ENCODE measurements at places on chromosomes 6 and 20.

DNA sequence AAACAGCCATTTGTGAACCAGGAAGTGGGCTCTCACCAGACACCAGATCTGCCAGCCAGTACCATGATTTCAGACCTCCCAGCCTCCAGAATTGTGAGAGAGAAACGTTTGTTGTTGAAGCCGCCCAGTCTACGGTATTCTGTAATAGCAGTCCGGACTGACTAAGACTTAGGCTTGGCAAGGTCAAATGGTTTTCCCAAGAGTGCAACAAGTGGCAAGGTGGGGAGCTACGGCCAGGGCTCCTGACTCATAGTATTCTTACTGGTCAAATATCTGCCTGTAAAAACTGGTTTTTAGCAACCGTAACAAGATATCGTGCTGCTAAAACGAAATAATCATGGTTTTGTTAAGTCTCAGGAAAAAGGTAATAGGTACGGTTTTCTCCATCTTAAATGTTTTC is 37.8 kb downstream of the MCUR1 start:
- no peak for DNase-seq

- DNase-seq: no peak
Measured at GRCh38 chr6:7604506-7604905, 14.5 kb downstream of the SNRNP48 start.

- no peak for DNase-seq
Measured at GRCh38 chr20:4708036-4708435, 13.7 kb upstream of the PRND start.

DNA sequence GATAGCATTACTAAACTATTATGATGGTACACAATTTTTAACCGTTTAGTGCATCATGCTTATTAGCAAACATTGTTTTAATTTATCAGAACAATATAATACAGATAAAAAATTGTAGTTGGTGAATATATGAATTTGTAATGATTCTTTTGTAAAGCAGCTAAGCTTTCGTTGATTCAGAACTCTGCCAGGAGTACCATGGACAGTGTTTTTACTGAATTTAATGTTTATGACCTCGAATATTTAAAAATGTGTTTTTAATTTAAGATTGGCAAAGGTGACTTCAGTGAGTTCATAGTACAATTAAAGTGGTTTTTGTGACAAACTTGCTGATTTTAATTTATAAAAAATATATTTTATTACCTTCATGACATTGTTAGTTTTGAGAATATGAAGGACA is 10.0 kb downstream of the AFDN start:
- DNase-seq: no peak

DNA sequence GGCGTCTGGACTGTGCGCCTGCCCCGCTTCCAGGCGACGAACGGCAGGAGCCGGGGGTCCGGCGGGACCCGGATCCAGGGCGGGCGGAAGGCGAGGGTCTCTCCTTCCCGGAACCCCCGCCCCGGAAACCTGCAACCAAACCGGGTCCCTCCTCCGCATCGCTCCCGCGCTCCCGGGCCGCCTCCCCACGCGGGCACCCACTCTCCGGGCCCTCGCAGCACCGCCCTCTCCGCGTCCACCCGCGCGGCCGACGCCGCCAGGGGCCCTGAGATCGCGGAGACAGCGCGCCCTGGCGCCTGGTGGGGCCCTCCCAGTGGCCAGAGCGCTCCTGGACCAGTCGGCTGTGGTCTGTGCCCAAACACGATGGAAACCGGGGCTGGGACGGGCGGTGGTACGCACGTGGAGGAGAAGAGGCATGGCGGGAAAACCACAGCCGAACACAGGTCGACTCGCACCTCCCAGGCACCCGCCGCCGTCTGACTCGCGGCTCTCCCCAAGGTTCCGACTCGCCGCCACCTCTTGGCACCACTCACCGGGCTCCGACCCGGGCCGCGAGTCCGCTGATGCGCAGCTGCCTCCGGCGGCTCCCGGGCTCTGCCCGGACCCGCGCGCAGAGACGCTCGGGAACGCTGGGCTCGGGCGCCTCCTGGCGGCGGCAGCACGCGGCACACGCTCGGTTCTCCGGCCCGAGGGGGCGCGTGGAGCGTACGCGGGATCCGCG is 7.9 kb downstream of the NKX2-2 start:
- DNase-seq: no peak

GRCh38 chr6:65402564-65402963 is 304.5 kb downstream of the EYS start:
- DNase-seq: no peak

DNA sequence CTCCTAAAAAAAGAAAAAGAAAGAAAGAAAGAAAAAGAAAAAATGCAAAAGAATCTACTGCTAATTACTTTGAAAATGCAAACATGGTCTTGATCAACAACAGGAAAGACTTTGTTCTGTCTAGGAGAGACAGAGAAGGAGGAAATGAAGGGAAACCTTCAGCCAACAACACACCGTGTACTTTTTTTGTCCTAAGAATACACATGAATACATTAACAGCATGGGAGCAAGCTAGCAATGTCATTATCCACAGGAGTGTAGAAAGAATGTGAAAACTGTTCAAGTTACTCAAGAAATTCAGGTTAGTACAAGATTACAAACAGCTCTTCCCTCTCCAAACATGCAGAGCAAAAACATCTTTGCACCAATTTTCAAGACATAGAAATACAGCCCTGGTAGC is 326.3 kb downstream of the UBE3D start:
- DNase-seq: no peak

GRCh38 chr6:28589234-28589956 is 63.7 kb downstream of the GPX5 start:
- DNase-seq: peak; percentile 69

DNA sequence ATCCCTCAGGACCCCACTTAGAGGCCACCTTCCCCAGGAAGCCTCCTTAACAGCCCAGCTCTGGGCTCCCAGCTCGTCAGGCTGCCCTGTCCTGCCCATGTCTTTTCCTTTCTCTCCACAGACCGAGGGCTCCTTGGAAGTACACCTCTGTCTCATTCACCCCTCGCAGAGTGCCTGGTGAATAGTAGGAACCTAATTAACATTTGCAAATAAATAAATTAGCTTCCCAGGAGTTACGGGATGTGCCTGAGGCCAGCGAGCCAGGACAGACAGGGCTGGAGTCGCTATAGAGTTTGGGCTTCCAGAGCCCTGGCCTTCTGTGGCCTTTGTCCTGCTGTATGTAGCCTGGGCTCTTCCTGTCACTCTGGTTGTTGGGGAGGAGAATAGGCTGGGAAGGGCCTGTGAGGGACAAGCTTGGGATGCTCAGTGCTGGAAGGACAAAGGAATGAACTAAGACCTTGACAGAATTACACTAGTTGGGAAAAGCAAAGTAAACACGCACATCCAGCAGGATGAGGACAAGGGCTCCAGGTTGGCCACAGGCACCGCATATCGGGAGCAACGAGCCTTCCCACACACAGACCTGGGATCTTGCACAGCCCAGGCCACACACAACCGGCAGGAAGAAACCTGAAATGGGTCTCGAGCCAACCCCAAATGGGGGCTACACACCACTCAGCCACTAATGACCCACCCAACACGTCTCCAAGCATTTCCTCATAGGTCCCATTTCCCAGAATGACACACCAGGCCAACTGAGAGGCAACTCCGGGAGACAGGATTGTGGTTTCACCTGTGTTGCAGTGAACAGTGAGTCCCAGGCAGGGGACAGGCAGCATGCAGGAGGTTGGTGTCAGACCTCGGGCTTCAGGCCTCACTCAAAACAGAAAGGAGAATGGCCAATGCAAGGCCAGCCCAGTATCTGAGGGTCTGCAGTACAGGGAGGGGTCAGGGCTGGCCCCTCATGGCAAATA is 9.7 kb downstream of the MAP1LC3A start:
- DNase-seq: no peak

GRCh38 chr6:88361298-88361697 is 195.2 kb upstream of the CNR1 start:
- no peak for DNase-seq

DNA sequence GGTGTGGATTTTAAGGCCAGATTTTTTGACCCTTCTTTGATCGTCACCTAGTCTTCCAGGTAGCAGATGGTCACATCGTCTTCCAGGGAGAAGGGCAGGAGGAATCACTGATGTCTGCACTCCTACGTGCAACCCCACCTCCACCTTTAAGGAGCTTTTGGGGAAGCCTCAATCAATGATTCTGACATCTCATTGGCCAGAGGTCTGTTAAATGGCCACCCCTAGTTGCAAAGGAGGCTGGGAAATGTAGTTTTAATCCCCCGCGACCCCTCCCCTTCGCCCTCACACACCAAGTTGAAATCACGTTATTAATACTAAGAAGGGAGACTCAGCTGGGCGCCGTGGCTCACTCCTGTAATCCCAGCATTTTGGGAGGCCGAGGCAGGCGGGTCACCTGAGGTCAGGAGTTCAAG is 151.4 kb downstream of the BCAS1 start:
- DNase-seq: no peak

All from DMS153 (cell line).